Stomach (tissue), 19 donors: ENCODE measurements at places on chromosomes 2 and 18. TPM values are rescaled to one million over a fixed set of nuclear protein-coding genes. Genes with fewer than 3 reads are reported as not detected.

DNA sequence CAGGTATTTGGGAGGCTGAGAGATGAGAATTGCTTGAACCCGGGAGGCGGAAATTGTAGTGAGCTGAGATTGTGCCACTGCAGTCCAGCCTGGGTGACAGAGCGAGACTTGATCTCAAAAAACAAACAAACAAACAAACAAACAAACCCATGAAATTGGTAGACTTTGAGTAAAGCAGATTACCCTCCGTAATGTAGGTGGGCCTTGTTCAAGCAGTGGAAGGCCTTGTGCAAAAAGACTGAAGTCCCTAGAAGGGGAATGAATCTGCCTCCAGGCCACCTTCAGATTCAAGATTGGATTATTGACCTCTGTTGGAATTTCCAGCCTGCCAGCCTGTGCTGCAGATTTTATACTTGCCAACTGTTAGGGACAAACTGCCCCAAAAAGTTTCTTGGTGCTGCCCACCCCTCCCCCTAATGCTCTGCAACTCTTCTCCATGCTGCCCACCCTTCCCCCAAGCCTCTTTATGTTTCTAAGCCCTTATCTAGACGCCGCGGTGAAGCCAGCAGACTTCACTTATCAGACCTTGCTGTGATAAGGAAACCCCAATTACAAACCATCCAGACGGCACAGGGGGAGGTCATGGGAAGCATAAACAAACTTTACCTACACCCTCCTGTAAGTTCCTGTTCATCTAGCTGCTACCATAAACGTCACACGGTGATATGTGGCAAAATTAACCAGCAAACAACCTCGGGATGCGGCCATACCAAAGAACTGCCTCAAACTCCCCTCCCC is 17.0 kb downstream of the CYP27A1 start:
- DNase-seq = peak; percentile 66

GRCh38 chr18:5304232-5304631 is 8.7 kb upstream of the ZBTB14 start:
- no peak for DNase-seq

DNA sequence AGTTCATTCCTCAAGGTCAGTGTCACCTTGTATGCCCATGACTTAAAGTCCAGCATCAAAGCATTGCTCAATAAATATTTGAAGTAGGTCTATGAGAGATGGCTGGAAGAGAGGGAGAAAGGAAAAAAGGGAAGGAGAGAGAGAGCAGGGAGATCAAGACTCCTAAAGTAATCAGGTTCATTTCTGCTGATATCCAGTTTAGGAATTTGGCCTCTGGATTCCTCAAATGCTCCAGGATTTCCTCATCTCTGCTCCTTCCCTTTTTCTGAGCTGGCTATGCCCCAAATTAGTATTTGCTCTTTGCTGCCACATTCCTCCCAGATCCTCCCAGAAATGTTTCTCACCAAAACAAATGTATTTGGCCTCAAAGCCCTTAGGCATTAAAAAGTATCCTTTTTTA is 739.4 kb upstream of the CHAC2 start:
- peak; percentile 9 for DNase-seq

- DNase-seq = peak; percentile 48
These were observed 156.4 kb downstream of the DSEL start for GRCh38 chr18:67359873-67360838.

DNA sequence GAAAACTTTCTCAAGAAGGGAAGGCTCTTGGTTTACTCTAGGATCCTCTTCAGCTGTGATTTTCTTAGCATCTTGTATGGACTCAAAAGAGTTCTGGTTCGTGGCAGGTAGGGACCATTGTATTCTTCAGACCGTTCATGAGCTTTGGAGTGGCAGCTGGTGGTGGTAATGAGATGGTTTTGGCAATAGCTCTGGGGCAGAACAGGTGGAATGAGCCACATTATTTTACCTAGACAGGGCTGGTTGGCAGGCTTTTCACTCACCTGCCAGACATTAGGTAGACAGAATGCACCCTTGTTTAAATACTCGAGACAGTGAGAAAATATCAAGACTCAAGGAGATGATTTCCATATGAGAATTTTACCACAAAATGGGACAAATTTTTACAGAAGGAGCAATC is 26.2 kb upstream of the MGAT5 start:
- DNase-seq = no peak

NEU4 gene
- total RNA-seq = not detected

ZNF385B gene
- total RNA-seq = 2.0 TPM

DNA sequence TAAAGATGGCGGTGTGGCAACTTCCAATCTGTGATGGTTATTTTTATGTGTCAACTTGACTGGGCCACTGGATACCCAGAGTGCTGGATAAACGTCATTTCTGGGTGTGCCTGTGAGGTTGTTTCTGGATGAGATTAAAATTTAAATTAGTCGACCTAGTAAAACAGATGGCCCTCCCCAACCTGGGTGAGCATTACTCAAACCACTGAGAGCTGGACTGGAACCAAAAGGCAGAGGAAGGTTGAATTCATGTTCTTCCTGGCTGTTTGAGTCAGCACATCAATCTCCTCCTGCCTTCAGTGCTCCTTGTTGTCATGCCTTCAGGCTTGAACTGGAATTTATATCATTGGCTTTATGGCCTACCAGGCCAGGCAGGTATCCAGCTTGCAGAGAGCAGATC is 190.8 kb upstream of the RGPD4 start:
- DNase-seq = no peak

CAPN10 gene
- 73.7 TPM for total RNA-seq

DNA sequence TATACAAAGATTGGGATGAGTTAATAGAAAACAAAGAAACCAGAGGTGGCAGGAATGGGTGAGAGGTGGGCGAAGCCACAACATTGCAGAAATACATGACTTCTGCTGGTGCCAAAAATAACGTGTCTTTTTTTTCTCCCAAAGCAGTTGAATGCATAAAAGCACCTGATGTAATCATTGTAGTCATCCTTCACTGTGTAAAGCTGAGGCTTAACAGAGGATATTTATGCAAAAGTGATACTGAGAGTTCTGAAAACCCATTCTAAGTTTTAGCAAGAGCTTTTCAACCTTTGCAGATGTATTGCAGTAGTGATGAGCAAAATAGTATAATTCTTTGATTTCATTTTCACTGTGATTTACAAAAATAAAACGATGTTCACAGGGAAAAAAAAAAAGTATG is 173.0 kb downstream of the PTGR3 start:
- DNase-seq = no peak

DNA sequence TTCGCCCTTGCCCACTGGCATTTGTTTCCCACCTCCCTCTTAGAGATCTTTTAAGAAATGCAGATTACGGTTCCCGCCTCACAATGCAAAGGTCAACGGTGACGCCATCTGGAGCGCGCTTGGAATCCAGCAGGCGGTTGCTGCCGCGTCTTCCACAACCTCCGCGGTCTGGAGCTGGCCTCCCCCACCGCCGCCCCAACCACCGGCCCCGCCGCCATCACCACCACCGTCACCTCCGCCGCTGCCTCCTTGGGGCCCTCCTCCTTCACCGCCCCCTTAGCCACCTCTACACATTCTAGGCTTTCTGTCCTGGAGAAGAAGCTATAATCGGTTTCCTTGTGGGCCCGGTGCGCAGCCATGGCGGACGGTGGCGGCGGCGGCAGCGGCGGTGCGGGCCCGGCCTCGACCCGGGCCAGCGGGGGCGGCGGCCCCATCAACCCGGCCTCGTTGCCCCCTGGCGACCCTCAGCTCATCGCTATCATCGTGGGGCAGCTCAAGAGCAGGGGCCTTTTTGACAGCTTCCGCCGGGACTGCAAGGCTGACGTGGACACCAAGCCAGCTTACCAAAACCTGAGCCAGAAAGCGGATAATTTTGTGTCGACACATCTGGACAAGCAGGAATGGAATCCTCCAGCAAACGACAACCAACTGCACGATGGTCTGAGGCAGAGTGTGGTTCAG is at the start of gene BOD1L2:
Gene BOD1L2 (plus strand): TSS at position 132 of the 681 bp plus-strand sequence. CDS start 226 bp downstream, at position 358.
- no peak for DNase-seq

- DNase-seq = peak; percentile 67
These were observed 573 bp downstream of the KDSR start for GRCh38 chr18:63366213-63367052.

- DNase-seq = peak; percentile 94
These were observed 1.2 kb upstream of the AFTPH start for GRCh38 chr2:64522843-64523428.

- no peak for DNase-seq
These were observed 651 bp downstream of the KCNK3 start for GRCh38 chr2:26692897-26693849.

GRCh38 chr2:1590596-1591460 is 153.5 kb downstream of the PXDN start:
- no peak for DNase-seq

DPY30 gene
- total RNA-seq = 5.3 TPM

DNA sequence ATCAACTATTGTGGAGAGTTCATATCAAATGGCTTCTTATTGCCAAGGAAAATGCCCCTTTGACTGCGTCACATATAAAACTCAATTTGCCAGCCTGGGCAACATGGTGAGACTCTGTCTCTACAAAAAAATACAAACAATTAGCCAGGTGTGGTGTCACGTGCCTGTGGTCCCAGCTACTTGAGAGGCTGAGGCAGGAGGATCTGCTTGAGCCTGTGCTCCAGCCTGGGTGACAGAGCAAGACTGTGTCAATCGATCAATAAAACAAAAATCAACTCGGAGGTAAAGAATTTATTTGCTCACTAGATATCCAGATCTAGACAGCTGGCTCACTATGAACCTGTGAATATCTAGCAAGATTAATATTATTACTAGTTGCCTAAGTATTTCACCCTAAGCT is 1.7 kb upstream of the ZCCHC2 start:
- DNase-seq = no peak

- DNase-seq = no peak
These were observed 1.5 kb upstream of the PELI1 start for GRCh38 chr2:64145714-64146113.

DNA sequence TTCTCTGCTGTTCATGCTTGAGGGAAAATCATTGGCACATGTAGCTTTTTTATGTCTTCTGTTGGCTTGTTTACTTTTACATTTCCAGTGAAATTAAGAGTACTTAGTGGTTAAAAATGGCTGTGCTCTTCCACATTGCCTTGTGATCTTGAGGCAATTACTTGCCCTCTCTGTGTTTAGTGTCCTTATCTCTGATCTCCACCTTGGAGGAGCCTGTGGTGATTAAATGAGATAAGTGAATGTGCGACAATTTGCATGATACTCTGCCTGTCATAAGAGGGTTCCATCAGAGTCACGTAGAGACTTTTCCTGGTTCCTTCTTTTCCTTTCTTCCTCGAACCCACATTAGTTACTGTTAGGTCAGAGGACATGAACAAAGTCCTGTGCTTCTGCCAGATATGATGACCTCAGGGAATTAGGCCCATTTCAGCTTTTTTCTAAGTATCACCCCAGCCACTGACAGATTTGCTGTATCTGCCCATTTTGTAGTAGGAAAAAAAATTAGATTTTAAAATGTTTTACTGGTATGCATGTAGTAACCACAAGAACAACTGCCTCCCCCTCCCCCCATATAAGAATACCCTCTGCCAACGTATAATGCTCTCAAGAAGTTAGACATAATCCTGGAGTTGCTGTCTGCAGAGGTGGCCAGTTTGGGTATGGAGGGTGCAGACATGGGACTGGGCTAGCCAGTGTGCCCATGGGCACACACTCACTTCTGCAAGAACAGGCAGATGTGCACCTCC is 51.9 kb downstream of the TET3 start:
- DNase-seq = no peak

SULT6B1 gene
- total RNA-seq = not detected

- DNase-seq = no peak
These were observed 14.3 kb downstream of the GPR35 start for GRCh38 chr2:240639566-240639965.

GRCh38 chr18:78739882-78740677 is 239.5 kb upstream of the SALL3 start:
- no peak for DNase-seq

- peak; percentile 76 for DNase-seq
These were observed 69.6 kb upstream of the MGAT4A start for GRCh38 chr2:98800330-98801064.

- DNase-seq = no peak
These were observed 54.6 kb downstream of the MERTK start for GRCh38 chr2:111952871-111953452.

DNA sequence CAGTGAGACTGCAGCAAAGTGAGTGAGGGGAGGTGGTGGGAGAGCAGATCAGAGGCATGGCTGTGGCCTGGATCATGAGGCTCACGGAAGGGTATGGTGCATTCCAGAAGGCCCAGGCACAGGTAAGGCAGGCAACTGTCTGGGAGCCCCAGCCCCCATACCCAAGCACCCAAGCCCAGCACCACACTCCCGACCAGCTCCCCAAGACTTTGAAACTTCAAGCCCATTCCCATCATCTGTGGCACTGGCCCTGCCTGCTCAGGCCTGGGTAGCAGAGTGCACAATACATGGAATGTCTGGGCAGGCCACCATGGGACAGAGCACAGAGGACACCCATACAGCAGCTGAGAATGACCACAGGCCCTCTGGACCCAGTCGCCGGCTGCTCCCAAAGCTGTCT is 202.6 kb upstream of the ARL4C start:
- DNase-seq = no peak

DNA sequence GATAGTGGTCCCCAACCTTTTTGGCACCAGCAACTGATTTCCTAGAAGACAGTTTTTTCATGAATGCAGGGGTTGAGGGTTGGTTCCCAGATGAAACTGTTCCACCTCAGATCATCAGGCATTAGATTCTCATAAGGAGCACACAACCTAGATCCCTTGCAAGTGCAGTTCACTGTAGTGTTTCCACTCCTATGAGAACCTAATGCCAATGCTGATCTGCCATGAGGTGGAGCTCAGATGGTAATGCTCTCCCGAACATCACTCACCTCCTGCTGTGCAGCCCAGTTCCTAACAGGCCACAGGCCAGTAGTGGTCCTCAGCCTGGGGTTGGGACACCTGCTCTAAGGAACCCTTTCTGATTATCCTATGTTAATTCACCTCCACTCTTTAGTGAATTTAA is 133.5 kb downstream of the SOX11 start:
- no peak for DNase-seq

PSMD14 gene
- total RNA-seq = 47.2 TPM

DNA sequence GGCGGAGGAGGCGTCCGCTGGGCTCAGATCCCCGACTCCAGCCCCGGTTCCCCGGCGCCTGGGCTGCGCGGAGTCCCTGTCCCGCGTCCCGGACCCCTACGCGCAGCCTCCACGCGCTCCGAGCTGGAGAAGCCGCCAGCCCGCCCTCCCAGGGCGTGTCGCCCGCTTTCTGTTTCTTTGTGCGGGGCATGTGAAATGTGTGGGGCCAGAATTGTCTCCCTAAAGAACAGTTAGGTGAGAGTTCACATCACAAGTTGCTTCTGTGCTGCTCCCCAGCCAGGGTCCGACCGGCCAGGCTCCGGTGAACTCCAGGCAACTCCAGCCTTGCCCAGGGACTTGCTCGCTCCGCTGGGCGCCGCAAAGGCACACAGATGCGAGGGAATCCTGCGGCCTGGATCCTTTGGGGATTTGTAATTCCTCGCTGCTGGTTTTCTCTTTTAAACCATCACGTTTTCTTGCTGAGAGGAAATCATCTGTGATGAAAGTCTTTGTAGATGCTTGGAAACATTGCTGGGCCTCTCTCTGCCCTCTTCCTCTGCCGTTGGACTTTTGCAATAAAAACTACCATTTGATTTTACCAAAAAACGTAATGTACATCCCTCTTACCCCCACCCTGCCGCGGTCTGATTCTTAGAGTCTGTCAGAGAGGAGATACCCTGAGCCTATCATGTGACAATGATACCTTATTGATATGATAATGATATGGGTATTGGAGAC is 631 bp downstream of the GYPC start:
- no peak for DNase-seq
